ENCODE measurements at places on chromosomes 4 and X. TPM values are rescaled to one million over a fixed set of nuclear protein-coding genes. Genes with fewer than 3 reads are reported as not detected.

The SLC26A1 gene
- total RNA-seq = not detected

The MAGEA8 gene
- total RNA-seq = not detected

The GABRB1 gene
- total RNA-seq = 0.22 TPM

The GAB3 gene
- 1.2 TPM for total RNA-seq

The CTAG1A gene
- total RNA-seq = not detected

The DDIT4L gene
- total RNA-seq = 6.4 TPM

The SRPX gene
- 10.4 TPM for total RNA-seq

The CLDN22 gene
- total RNA-seq = not detected

The PCDH11X gene
- 7.4 TPM for total RNA-seq

Data from H1 (cell line).